ENCODE measurements at places on chromosomes 6 and 20.

GRCh38 chr6:135226537-135226936 is 45.4 kb downstream of the MYB start:
- no peak for DNase-seq

GRCh38 chr20:17681726-17682102 is 328 bp downstream of the RRBP1 start:
- no peak for DNase-seq

GRCh38 chr20:36779656-36780025 is 6.1 kb upstream of the DSN1 start:
- DNase-seq = no peak

GRCh38 chr6:138572885-138573284 is 73.6 kb upstream of the NHSL1 start:
- DNase-seq = no peak

GRCh38 chr6:136067731-136068341 is 182.3 kb downstream of the MTFR2 start:
- DNase-seq = no peak

GRCh38 chr20:18698735-18699380 is 111.0 kb downstream of the DTD1 start:
- no peak for DNase-seq

GRCh38 chr6:15698471-15698870 is 35.6 kb upstream of the DTNBP1 start:
- DNase-seq = no peak

DNA sequence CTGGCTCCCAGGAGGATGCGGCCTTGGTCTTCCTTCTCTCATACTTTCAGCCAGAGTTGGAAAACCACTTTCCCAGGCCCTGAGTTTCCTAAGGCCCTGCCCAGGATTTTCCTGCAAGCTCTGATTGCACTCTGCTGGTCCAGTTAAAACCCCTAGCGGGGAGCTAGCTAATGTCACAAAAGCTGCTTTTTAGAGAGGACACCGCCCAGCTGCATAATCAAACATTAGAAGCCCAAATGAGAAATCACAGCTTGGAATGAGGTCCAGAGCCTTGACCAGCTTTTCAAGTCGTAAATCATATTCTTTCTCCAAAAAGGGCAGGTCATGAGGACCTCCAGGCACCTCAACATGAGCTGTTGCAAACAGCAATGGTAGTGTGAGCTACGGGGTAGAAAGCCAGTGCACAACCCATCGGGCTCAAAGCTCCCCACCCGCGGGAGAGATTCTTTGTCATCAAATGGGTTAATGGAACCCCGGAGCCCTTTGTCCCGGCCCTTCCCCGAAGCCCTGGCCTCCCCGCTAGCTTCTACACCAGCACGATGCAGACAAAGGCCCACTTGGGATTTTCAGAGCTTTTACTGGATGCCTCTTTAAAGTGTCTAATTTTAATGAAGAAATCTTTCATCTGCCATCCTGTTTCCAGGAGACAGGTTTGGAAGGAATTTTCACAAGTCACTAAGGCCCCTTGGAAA is 134.0 kb downstream of the SCML4 start:
- DNase-seq = no peak

GRCh38 chr6:30990422-30991086 is 7.0 kb downstream of the MUC21 start:
- DNase-seq = no peak

DNA sequence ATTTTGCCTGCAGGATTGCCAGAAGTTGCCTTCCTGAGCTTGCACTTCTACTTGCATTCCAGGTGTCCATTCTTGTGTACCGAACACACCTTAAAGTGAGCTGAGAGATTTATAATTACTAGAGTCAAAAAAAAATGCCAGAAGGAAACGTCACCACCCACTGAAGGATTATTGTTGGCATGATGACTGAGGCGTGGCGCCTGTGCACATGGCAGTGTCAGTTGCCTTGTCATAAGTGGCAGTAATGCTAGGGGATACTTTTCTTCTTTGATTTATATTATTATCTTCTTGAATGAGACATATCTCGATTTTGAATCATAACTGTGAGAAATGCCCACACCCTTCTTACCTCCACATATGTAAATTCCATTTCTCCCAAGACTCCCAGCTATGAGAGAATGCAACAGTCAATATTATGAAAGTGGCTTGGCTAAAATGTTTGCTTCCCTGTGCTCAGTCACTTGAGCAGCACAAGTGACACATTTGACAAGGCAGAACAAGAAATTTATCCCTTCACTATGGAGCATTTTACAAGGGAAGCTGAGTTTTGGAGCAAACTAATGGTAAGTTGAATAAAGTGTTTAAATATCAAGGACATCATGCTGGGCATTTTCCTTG is 149.5 kb upstream of the SASH1 start:
- DNase-seq = no peak

DNA sequence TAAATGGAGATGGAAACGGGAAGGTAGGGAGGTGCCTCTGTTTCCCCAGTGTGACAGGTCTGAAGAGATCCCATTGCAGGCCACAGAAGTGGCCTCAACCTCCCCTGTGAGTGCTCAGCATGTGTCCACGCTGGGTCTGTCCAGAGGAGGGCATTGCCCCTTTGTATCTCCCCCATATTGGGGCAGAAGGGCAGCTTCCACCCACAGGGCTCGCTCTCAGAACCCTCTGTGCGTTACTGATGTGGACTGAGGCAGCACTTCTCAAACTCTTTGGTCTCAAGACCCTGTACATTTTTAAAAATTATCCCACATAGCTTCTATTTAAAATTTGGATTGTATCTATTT is 22.0 kb downstream of the ARFGEF3 start:
- DNase-seq = no peak

- no peak for DNase-seq
These were observed 50.3 kb upstream of the IPCEF1 start for GRCh38 chr6:154406869-154407268.

- no peak for DNase-seq
These were observed 2.8 kb upstream of the CYP24A1 start for GRCh38 chr20:54176610-54177009.

- DNase-seq = no peak
These were observed 8.3 kb upstream of the FOXC1 start for GRCh38 chr6:1601158-1602048.

Measured in COR-L47 (cell line).